ENCODE measurements at places on chromosomes 5 and 9.
A peak's percentile ranks its signal among the peaks of the same experiment; 100 is the strongest.

DNA sequence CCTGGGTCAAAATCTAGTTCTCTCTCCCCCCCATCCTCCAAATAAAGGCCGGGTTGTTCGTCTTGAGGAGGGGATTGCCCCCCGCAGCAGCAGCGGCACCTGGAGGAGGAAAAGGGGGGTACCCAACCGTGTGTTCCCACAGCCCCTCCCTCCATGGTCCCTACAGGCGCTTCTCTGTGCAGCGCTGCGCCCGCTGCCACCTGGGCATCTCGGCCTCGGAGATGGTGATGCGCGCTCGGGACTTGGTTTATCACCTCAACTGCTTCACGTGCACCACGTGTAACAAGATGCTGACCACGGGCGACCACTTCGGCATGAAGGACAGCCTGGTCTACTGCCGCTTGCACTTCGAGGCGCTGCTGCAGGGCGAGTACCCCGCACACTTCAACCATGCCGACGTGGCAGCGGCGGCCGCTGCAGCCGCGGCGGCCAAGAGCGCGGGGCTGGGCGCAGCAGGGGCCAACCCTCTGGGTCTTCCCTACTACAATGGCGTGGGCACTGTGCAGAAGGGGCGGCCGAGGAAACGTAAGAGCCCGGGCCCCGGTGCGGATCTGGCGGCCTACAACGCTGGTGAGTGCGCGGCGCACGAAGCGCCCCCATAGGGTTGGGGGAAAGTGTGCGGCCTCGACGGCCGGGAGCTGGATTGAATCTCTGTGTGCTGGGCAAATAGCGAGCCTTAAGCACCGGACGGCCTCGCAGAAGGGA, 3.5 kb downstream of the LHX2 start:
- DNase-seq: no peak

DNA sequence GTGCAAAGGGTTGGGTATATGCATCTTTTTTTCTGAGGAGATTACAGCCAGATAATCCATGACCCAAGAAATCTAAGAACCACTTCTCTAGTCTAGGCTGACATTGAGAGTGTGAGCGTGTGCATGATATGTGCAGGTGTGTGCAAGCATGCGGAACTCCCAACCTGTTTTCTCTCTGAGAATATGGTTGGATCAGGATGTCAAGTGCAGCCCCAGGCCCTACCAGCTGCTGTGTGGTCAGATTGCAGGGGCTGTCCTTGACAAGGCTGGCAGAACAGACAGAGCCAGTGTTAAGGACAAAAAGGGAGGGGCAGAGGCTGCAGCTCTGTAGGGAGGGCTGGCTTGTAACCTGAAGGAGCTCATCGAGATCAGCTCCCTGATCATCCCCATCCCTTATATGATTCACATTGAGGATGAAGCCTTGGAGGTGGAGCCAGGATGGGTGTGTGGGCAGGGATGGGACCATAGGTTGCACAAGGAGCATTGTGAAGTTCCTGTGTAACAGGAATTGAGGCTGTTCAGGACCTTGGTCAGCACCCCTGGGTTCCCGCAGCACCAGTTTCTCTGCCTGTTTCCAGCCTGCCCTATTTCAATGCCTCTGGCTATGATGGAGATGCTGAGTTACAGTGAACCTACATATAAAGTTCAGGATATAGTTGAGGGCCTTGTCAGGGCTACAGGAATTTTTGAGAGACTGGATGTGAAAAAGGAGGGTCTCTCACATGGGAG, 52.6 kb upstream of the ARAP3 start:
- no peak for DNase-seq

DNA sequence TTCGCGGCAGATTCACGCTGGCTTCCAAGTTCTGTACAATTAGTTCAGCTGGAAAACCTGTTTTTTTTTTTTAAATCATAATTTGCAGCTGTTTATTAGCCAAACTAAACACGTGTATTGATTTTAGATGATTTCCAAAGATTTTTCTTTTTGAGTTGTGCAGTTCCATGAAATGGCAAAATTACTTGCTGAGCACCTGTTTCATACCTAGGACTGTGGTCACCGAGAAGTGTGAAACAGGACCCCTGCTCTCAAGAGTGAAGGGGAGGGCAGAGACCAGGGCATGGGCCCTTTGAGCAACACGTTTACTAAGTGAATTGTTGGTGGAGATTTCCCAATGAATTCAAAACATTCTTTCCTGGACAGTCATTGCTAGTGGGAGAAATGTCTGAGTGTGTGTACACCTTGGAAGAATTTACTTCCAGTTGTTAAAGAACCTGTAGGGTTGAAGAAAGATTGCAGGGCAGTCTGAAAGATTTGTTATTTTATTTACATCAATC, 688 bp downstream of the SNX24 start:
- DNase-seq: no peak

DNA sequence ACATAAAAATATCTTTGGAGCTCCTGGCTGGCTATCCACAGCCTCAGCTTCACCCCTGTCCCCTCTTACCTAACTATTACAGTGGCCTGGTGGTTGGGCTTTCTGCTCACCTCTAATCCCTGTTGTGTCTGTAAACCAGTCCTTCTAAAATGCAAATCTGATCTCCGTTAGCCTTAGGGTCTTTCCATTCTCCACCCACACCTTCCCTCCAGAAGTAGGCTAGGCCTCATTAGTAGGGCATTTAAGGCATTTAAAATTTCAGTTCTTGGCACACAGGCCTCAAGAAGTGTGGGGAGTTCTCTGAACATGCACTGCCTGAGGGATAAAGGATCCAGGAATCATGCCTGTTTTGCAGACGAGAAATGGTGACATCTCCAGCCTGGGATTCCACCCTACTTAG, 26.4 kb upstream of the STC2 start:
- no peak for DNase-seq

DNA sequence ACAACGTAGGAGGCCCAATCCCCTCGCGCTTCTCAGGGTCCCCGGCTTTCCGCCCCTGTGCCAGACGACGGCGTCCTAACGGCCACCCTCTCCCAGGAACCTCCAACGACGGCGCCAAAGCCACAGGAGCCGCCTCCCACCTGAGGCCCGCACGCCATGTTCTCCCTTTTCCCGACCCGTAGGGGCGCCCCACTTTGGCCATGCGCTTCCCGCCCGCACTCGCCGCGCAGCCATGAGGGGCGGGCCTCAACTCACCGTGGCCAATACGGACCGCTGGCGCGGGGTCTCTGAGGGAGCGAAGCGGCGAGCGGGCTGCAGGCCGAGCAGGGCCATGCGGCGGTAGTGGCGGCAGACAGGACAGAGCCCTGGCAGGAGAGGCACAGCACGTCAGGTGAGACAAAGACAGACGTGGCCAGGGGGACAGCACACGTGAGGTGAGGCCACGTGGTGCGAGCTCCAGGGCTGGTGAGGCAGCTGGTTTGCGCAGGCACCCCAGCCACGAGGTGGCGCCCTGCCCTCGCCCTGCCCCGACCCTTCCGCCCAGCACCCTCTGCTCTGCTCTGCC, 1005.5 kb upstream of the PTPRD start:
- DNase-seq: no peak

- DNase-seq: no peak
Measured at GRCh38 chr9:27413511-27414219, 110.4 kb upstream of the IFNK start.

- no peak for DNase-seq
Measured at GRCh38 chr5:96143450-96143849, 181.8 kb upstream of the ELL2 start.

GRCh38 chr5:171420431-171421241, 1.2 kb downstream of the FGF18 start:
- DNase-seq: peak; percentile 56

DNA sequence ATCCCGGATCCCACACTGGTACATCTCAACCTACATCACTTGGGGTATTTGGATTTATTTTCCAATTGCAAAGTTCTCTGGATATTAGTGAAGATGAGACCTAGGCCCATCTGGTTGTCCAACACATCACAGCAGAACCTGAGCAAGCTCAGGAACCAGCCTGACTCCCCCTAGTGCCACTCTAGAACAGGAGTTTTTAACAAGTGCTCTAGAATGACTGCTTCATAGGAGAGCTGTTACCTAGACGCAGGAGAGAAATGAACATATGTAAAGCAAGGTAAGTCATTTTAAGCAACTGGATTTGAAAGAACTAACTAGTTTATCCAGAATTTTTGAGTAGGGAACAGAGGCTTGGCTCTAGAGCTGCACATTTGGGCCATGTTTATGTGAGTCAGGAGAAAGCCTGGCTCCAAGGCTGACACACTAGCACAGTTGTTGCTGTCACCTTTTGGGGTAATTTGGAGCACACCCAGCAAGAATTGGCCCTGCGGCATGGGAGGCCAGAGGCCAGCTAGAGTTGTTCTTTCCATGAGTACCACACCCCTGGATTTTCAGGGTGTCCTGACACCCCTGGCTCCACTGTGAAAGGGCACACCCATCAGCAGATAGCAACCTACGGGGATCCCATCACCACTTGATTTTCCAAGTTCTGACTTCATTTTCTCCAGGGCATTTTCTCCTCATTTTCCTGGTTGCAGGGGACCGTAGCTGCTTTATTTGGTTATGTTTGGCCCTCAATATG, 110.9 kb upstream of the LPAR1 start:
- no peak for DNase-seq

DNA sequence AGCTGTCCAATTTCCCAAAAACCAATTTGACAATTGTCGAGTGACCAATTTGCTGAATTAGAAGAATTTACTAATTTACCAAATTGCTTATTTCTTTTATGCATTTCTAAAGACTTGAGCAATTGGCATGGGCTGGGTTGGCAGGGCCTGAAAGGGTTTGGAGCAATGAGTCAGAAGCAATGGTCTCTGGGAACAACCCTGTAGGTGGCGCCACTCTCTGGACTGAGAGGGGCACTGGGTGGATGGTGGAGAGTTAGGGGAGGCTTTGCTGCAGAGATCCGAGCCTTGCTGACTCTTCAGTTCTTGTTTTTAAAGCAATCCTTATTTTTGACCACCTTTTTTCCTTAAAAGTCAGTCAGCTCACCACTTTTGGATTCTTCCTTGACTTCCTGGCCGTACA, 71.5 kb upstream of the RPS23 start:
- DNase-seq: no peak

DNA sequence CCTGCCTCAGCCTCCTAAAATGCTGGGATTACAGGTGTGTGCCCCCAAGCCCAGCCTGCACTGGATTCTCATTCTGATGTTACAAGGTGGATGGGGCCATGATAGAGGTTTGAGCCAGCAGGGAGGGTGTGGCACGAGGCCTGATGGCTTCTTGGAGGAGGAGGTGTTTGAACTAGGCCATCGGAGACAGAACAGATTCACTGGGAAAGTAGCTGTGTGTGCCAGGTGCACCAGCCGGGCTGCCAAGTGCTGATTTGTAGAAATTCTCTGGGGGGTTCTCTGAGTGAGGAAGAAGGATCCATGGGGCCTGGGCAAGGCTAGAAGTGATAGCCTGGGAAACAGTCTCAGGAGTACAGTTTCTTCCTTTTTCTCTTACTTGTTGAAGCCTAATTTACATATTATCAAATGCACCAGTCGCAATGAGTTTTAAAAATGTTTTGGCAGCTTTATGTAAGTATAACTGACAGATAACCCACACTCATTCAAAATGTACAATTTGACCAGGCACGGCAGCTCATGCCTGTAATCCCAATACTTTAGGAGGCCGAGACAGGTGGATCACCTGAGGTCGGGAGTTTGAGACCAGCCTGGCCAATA, 31.1 kb upstream of the STXBP1 start:
- no peak for DNase-seq

- DNase-seq: no peak
Measured at GRCh38 chr9:92983984-92984589, 36.8 kb downstream of the FGD3 start.

DNA sequence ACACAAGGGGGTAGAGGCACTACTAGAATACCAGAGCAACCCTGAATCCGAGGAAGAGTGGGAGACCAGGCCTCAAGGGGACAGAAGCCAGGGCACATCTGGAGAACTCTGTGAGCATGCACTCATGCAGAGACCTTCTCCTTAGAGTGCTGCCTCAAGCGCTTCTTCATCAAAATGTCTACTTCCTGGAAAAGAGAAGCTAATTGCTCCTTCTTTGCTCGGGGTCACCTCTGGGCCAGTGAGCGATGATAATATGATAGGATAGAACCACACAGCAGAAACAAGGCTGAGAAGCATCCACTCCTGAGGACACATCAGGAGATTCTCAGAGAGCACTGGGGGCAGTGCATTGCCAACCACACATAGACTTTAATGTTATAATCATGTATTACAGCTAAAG, 23.7 kb upstream of the LMNB1 start:
- no peak for DNase-seq

GRCh38 chr5:169197343-169197742, 103.6 kb downstream of the SLIT3 start:
- DNase-seq: no peak

DNA sequence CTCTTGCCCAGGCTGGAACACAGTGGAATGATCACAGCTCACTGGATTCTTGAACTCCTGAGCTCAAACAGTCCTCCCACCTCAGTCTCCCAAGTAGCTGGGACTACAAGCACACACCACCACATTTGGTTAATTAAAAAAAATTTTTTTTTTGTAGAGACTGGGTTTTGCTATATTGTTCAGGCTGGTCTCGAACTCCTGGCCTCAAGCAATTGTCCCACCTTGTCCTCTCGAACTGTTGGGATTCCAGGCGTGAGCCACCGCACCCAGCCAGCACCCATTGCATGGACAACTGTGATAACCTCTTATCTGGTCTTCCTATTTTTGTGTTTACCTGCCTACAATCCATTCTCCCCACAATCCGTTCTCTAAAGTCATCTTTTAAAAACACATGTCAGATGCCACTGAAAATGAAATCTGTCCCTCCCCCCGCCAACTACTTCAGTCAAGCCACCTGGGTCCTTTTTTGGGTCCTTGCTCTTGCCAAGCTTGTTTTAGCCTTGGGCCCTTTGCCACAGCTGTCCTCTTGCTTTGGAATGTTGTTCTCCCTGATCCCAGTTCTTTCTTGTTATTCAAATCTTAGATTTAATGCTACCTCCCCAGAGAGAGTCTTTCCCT, 250.5 kb downstream of the PIK3R1 start:
- DNase-seq: no peak

DNA sequence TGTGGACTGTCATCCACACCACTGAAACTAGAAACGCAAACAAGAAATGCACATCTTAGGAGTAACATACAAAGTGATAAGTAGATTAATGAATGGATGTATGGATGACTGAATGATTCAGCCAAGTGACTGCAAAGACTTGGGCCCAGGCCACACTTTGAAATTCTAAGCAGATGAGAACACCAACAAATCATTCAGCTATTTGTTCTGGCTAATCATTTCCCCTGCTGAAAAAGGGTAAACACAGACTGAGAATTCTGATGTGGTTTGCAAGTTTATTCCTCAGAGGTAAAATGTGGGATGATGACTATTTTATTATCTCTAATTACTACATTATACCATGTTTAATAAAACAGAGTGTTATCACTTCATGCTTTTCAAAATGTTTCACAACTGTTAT, 163.2 kb upstream of the ADAMTS16 start:
- no peak for DNase-seq

DNA sequence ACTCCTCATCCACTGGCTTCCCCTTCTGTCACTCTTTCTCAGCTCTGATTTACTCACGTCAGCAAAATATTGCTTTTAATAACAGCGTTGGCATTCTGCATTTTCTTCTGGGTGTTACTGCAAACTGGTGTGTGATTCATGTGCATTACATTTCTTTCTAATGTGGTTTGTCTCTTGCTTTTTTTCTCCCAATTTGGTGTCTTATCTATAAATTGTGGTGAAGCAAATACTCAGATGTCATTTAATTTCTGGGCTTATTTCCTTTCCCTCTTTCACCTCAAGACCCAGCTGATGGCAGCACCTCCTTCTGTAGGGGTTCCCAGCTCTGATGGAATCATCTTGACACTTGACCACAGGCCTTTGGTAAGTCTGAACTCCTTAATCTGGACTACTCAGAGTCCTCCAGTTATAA, 180.7 kb upstream of the ZNF618 start:
- no peak for DNase-seq

GRCh38 chr9:121661328-121661727, 9.9 kb downstream of the DAB2IP start:
- no peak for DNase-seq

All from anterior cingulate cortex (tissue), 58 donors.